AG04449 (cell line): ENCODE measurements at places on chromosomes 5 and 9.

DNA sequence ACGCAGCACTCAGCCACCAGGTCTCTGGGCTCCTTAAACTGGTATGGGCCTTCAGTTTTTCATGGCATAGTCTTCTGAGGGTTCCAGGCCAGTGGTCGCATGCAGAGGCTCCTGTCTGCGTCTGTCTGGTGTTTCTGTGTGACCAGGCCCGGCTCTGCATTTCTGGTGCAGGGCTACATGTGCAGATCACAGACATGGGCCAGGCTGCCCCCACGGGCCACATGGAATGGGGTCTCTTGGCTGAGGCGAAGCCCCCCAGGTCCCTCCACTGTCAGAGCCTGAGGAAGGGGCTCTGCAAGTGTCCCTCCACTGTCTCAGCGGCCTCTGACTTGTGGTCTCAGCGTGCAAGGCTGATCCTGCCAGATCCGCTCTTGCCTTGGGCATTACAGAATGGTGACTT, 15.6 kb upstream of the CARD19 start:
- DNase-seq, result no peak

DNA sequence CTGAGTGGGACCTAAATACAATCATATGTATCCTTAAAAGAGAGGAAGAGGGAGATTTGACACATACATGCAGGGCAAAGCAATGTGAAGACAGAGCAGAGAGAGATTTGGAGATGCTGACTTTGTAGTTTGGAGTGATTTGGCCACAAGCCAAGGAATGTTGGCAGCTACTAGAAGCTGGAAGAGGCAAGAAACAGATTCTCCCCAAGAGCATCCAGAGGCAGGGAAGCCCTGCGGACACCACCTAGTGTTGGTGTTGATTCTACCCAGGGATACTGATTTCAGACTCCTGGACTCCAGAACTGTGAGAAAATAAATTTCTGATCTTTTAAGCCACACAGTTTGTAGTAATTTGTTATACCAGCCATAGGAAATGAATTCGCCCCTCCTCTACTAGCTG, 64.9 kb upstream of the OSMR start:
- DNase-seq, result no peak

DNA sequence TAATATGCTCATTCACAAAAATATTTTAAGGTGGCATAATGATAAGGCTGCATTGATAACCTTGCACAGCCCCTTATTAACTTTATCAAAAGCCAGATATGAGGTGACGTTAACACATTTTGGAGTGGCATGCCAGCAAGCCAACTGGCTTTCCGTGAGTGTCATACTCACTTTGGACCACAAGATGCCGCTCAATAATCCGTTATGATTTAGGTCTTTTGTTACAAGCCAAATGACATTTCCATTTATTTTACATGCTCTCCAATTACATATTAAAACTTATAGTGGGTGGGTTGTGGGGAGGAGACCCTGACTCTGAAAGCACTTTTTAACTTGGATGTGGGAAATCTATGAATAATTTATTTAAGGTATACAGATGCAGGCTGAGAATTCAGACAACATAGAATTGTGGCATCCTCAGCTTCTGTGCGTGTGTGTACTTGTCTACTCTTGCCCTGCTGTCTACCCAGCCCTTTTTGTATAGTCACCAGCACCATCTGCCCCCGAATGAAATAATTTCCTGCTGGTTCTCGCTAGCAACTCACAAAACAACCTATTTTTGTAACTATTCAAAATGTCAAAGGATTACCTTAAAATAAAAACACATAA, 305.1 kb downstream of the PSAT1 start:
- DNase-seq, result no peak

- DNase-seq, result no peak
These were observed 11.0 kb downstream of the TCOF1 start for GRCh38 chr5:150368526-150368925.

GRCh38 chr5:40224421-40224820, 455.3 kb upstream of the PTGER4 start:
- no peak for DNase-seq

DNA sequence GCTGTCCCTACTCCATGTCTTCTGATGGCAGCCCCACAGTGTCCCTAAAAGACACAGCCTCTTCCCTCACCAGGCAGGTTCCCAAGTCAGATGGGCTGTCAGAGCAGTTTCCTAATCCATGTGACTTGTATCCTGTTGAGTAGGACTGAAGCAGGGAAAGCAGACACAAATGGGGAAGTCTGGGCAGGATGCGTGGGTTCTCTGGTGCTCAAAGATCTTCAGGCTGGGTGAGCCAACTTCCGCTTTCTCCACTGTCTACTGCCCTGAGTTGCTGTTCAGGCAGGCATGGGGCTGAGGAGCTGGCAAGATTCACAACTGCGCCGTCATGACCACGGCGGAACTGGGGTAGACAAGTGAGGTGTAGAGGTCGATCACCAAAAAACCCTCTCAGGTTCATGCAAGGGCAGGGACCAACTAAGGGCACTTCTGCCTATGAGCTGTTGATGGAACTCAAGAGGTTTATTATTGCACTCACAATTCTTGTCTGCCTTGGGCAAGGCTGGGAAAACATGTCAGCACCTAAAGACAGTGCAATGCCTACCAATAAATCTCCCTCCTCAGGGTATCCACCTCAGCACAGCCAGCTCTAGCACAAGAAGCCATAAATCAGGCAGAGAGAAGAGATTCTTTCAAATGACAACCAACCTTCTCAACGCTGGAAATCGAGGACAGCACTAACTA, 83.4 kb downstream of the RAPGEF1 start:
- no peak for DNase-seq

DNA sequence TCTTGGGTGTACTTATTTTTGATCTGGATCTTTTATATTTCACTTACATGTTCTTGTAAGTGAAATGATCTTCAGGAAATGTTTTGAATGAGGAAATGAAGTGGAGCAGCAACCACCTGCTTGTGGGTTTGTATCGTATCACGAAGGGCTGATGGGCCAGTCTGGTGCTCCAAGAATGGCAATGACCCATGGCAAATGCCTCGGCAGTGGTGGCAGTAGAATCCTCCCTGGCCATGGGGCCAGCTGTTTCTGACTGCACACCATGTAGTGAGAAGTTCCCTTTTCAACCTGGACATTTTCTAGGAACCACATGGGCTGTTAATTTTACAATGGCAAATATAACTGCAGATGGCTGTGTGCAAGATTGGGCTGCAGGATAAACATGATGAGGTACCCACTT, 29.9 kb downstream of the MAT2B start:
- no peak for DNase-seq

DNA sequence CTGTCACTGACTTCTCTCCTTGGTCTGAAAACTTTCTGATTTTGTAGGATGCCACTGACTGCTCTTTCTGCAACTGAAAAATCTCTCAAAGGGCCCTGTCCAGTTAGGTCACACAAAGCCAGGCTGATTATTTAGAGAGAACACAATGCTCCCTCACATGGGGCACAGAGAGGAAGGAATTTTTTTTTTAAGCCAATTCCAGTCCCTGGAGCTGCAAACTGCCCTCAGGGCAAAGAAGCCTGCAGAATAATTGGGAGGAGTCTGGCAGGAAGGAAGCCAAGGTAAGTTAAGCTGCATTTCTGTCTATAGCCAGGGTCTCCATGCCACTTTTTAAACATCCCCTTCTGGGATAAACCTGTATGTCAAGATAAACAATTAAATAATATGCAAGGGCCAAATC, 305.5 kb downstream of the ZSWIM6 start:
- no peak for DNase-seq

- DNase-seq, result no peak
These were observed 35.6 kb downstream of the SKIC3 start for GRCh38 chr5:95519151-95519550.

GRCh38 chr9:23820451-23821374, 5.3 kb downstream of the ELAVL2 start:
- no peak for DNase-seq

- no peak for DNase-seq
These were observed 22.3 kb downstream of the TCF7 start for GRCh38 chr5:134136771-134137170.

GRCh38 chr9:98539954-98540353, 168.8 kb downstream of the GABBR2 start:
- no peak for DNase-seq
